ENCODE measurements at places on chromosomes 11 and 22.
A peak's percentile ranks its signal among the peaks of the same experiment; 100 is the strongest.

GRCh38 chr11:10654811-10655150 lies 38.8 kb downstream of the IRAG1 start:
- DNase-seq = no peak

DNA sequence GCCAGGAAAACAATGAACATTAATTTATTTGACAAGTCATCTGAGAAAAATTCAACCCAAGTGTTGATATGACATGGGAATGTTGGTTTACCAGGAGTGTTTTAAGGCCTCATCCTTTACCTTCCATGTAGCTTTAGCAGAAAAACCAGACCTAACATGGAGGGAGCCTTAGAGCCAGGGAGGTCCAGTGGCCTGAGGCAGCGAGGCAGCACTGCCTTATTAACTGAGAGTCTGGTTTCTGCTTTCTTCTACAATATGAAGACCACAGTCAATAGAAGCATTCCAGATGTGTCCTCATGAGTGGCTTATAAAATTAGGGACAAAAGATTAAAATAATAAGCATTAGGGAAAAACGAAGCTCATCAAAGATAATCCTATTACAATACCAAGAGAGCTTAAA lies 61.5 kb downstream of the DKK3 start:
- no peak for DNase-seq

GRCh38 chr11:130157101-130157500 lies 2.5 kb upstream of the ST14 start:
- no peak for DNase-seq

- DNase-seq = no peak
Measured at GRCh38 chr11:106491751-106492150, 414.3 kb downstream of the AASDHPPT start.

GRCh38 chr11:77278595-77279506 lies 22.6 kb downstream of the GDPD4 start:
- no peak for DNase-seq

DNA sequence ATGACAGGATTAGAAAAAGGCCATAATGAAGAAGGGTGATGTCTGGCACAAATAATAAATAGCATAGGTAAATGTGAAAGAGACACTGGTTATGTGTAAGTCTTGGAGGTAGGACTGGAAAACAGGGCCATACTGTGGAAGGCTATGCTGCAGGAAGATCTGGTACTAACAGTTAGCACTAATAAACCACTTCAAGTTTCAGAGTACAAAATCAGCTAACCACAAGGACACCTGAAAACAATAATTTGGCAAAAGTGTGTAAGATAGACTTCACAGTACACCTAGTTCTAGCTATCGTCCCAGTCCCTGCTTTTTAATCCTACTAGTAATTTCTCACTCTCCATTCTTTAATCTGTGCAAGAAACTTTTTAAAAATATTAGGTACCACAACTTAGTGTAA lies 44.3 kb downstream of the CWF19L2 start:
- DNase-seq = no peak

DNA sequence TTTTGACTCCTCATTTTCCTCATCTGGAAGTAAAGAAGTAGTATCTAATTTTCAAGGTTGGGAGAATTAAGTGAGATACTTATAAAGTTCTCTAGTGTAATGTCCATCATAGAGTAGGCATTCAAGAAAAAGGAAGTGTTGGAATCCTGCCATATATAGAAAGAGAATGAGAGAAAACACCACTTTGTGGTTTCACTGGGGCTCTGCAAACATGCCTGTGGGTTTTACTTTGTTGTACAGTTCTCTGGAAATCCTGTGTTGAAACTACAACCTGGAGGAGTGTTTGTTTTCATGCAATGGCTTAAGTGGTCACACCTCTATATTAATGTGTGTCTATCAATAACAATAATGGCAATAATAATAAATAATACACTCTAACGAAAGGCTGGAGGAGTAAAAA lies 741.7 kb downstream of the NELL1 start:
- DNase-seq = no peak

- no peak for DNase-seq
Measured at GRCh38 chr11:1521382-1522080, 35.0 kb upstream of the MOB2 start.

DNA sequence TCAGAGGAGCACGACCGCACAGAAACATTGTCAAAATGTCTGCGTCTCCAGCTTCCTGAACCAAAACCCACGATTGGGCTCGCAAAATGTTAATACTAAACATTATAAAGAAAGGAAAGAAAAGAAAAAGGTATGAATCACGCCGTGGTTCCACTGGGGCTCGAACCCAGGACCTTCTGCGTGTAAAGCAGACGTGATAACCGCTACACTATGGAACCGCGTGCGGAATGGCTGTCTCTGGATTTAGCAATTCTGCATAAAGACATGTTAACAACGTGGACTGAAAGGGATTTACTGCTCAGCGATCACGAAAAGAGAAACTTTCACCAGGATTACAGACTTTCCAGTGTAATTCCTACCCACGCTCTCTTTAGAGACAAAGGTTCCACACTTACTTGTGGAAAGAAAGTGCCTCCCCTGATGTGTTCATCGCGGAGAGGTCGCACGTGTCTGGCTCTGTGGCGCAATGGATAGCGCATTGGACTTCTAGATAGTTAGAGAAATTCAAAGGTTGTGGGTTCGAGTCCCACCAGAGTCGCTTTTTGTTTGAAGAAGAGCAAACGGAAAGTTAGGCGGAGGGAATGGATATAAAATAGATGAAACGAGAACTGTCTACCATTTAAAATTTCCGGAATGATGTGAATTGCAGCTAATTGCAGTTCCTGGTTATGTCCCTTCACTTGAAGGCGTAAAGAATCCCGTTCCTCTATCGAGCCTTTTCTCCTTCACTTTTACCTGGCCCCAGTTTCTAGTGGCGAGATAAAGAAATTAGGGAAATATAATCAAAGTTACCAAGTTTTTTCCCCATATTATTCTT lies 39.7 kb downstream of the OR4D9 start:
- DNase-seq = peak; percentile 46

DNA sequence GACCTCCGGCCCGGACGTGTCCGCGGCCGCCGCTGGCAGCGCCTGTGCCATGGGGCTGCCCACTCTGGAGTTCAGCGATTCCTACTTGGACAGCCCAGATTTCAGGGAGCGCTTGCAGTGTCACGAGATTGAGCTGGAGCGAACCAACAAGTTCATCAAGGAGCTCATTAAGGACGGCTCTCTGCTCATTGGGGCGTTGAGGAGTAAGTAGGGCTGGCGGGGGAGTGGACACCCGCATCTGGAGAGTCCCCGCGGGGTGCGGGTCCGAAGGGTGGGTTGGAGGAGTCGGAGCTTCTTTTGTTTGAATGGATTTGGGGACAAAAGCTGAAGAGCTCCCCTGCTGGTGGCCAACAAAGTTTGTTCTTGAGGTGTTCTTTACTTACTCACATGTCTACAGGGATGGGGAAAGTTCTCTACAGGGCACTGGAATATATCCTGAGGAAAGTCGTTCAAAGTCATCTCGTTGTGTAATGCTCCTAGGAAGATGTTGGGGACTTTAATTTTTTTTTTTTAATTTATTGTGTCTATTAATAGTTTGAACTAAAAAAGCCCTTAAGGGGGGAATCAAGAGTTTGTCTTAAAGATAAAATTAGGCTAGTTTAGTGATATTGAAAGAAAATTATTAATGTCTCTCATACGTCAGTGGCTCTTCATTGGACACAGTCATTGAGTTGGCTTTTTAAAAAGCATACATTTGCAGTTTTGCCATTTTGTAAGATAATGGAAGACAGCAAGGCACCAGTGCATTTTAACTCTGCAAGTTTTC lies 725 bp downstream of the ARHGAP42 start:
- DNase-seq = no peak

DNA sequence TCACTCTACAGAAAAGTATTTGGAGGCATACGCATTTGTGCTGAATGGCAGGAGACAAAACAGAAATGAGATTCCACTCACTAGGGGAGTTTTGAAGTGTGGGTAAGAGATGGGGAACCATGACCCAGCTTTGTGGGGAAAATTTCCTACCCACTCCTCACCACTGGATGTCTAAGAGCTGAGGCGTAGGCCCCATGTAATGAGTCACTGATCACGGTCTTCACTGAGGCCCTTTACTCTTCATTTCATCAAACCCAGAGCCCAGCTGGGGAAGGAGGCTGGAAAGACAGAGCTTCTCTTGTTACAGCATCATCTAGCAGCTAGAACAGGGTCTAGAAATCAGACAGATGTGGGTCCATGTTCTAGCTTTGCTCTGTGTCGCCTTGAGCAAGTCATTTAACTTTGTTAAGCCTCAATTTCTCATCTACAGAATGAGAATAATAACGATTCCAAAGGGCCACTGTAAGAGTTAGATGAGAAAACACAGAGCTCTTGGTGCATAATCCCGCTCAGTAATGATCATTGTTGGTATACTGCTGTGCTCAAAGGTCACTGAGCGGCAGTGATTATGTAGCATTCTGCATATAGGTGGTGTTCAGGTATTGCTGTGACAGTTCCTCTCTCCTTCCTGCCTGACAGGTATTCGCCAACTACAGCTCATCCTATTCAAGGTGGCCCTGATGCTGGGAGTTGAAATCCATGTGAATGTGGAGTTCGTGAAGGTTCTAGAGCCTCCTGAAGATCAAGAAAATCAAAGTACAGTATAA lies 97.2 kb downstream of the MICAL2 start:
- DNase-seq = no peak

Data from stimulated activated CD8-positive, alpha-beta memory T cell treated with anti-CD3 and anti-CD28 coated beads, Interleukin-7, amount 100 ng/mL, for 1 hour (primary cell).